Sigmoid colon (tissue), 7 donors: ENCODE measurements at places on chromosomes 11 and 22.

GRCh38 chr11:115871161-115871760 lies 367.0 kb upstream of the CADM1 start:
- DNase-seq, result no peak

- DNase-seq, result no peak
These were observed 19.2 kb downstream of the PPM1F start for GRCh38 chr22:21933413-21933812.

DNA sequence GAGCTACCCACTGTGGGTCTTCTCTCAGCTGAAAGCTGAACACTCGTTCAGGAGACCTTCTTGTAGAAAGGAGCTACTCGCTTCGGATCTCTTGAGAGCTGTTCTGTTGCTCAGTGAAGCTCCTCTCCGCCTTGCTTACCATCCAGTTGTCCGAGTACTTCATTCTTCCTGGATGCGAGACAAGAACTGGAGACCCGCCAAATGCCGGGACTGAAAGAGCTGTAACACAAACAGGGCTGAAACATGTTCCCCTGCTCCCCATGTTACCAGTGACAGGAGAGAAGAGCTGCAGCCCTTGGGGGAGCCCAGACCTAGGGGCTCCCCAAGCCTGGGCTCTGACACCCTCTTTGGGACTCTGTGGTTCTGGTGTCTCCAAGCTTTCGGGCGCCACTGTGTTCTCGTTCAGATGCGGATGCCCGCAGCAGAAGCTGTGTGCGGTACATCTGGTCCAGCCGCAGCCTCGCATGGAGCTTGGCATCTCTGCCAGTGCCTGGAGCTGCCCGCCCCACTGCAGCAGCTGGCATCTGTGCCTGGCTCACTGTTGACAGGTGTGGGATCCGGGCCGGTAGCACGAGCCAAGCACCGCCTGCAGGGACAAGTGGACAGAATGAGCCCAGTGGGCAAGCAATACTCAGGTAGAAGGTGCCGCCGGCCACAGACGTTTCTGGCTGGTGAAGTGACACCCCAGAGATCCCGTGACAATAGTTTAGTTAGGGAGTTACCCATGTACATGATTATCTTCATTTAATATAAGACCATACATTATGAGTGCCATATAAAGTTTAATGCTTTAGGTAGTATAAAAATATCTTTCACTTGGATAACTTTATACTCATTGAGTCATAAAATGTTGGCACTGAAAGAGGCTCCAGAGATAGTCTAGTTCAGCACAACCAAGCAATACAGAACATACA lies 49.1 kb downstream of the EMSY start:
- no peak for DNase-seq

- DNase-seq, result no peak
These were observed 203.7 kb downstream of the PGR start for GRCh38 chr11:100925935-100926334.

DNA sequence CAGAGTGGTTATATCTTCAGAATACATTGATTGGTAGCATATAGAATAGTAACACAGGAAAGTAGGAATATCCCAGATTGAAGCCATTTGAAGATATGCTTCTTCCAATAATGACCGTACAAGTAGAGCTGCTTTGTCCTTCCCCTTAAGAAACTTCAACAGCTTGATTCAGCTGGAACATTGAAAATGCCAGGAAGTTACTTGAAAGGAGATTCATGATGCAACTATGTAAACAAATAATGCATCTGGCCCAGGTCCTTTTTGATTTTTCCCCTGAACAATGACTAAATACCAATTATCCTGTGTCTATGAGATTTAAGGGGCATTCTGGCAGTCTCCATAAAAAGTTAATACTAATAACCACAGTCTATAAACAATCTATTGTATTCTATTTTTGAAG lies 3.0 kb downstream of the DKK3 start:
- DNase-seq, result no peak
